ENCODE measurements at places on chromosomes 6 and 20.

GRCh38 chr6:125153391-125154117, at the start of gene TPD52L1:
TSS of gene TPD52L1 (plus strand) at chr6:125153773. CDS start at chr6:125153952, 179 bp downstream.
- H3K36me3 ChIP-seq, result no peaks in the 10 kb centered on the region
- peak within 1 kb of the TSS; percentile 59 for H3K27ac ChIP-seq
- no peaks in the 10 kb centered on the region for H3K4me1 ChIP-seq
- peak; percentile 66 for DNase-seq

DNA sequence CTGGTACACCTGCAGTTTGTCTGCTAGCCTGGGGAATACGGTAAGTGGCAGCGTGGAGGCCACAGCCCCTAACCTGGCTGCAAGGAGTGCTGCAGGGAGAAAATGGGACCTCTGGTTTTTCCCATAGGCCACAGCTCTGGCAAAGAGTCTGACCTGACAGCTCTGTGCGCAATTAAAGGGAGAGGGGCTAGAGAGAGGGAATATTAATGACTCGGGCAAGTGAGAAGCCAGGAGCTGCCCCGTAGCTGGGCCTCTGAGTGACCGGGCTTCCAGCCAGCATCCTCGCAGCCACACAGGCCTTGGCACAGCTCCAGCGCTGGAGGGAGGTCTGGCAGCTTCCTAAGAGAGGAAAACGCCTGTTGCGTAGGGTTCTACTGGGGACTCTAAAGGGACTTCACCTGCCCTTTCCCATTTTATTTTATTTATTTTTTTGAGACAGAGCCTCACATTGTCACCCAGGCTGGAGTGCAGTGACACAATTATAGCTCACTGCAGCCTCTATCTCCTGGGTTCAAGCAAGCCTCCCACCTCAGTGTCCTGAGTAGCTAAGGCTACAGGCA, 18.2 kb upstream of the OCSTAMP start:
- no peaks in the 10 kb centered on the region for H3K36me3 ChIP-seq
- H3K27ac ChIP-seq, result no peak overlapping the region
- no peak overlapping the region for H3K4me3 ChIP-seq
- DNase-seq, result peak; percentile 72

GRCh38 chr6:135182071-135183001, 1.2 kb downstream of the MYB start:
- peak; percentile 13 for DNase-seq

GRCh38 chr6:32551410-32551809, 21.3 kb upstream of the HLA-DRB5 start:
- no peaks in the 10 kb centered on the region for H3K36me3 ChIP-seq
- no peak overlapping the region for H3K4me3 ChIP-seq
- no peaks in the 10 kb centered on the region for H3K27me3 ChIP-seq

GRCh38 chr6:108425428-108425827, 130.6 kb downstream of the AFG1L start:
- no peak for DNase-seq
- no peaks in the 10 kb centered on the region for H3K4me1 ChIP-seq
- no peaks in the 10 kb centered on the region for H3K27me3 ChIP-seq
- H3K4me3 ChIP-seq, result no peak overlapping the region
- no peaks in the 10 kb centered on the region for H3K36me3 ChIP-seq

DNA sequence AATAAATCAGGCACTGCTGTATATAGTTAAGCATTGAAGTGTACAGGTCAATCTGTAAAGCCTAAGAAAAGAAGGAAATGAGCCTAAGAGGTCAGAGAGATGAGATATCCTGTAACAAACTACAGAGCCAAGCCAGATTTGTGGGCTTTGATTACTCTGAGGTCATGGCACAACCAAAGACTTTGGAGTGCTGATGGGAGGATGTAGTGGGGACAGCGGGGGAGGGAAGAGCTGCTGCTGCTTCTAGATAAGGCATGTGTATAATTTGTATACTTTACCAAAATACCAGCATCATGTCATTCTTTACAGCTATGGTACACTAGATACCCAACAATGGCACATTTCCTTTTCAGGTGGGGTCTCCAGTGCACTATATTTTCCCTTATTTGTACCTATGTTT, 102.5 kb downstream of the OGFRL1 start:
- no peaks in the 10 kb centered on the region for H3K36me3 ChIP-seq
- no peak overlapping the region for H3K27ac ChIP-seq
- H3K4me1 ChIP-seq, result no peaks in the 10 kb centered on the region
- DNase-seq, result no peak
- H3K4me3 ChIP-seq, result no peak overlapping the region
- H3K27me3 ChIP-seq, result no peaks in the 10 kb centered on the region

DNA sequence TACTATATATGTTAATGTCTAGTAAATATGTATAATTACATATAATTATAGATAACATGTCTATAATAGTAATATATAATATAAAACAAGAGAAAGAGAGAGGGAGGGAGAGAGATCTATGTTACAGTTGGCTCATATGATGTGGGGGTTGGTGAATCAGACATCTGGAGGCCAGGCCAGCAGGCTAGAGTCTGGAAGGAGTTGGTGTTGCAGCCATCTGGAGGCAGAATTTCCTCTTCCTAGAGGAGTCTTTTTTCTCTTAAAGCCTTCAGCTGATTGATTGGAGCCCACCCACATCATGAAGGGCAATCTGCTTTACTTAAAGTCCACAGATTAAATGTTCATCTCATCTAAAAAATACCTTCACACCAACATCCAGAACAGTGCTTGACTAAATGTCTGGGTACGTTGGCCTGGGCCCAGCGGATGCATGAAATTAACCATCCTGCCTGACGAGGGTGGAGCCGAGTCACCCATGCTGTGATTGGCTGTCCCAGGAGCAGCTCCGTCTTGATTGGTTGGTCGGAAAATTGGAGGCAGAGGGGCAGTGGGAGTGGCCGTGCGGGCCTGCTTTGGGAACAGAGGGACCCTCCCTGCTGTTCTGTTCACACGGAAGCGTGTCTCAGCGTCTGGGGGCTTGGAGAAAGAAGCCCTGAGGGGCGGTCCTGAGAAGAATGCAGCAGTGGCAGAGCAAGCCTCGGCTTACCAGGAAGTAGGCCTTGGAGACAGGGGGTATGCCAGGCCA, 392.4 kb downstream of the QKI start:
- H3K27me3 ChIP-seq, result no peaks in the 10 kb centered on the region
- no peak overlapping the region for H3K27ac ChIP-seq
- no peaks in the 10 kb centered on the region for H3K4me1 ChIP-seq
- H3K4me3 ChIP-seq, result no peak overlapping the region

GRCh38 chr6:134105940-134106339, 53.5 kb upstream of the SLC2A12 start:
- H3K4me1 ChIP-seq, result no peaks in the 10 kb centered on the region
- no peak for DNase-seq
- no peak overlapping the region for H3K27ac ChIP-seq
- H3K27me3 ChIP-seq, result no peaks in the 10 kb centered on the region
